ENCODE measurements at places on chromosomes 16 and 17.
A peak's percentile ranks its signal among the peaks of the same experiment; 100 is the strongest.

GRCh38 chr16:73735018-73735417, 561.6 kb upstream of the PSMD7 start:
- no peak for DNase-seq

DNA sequence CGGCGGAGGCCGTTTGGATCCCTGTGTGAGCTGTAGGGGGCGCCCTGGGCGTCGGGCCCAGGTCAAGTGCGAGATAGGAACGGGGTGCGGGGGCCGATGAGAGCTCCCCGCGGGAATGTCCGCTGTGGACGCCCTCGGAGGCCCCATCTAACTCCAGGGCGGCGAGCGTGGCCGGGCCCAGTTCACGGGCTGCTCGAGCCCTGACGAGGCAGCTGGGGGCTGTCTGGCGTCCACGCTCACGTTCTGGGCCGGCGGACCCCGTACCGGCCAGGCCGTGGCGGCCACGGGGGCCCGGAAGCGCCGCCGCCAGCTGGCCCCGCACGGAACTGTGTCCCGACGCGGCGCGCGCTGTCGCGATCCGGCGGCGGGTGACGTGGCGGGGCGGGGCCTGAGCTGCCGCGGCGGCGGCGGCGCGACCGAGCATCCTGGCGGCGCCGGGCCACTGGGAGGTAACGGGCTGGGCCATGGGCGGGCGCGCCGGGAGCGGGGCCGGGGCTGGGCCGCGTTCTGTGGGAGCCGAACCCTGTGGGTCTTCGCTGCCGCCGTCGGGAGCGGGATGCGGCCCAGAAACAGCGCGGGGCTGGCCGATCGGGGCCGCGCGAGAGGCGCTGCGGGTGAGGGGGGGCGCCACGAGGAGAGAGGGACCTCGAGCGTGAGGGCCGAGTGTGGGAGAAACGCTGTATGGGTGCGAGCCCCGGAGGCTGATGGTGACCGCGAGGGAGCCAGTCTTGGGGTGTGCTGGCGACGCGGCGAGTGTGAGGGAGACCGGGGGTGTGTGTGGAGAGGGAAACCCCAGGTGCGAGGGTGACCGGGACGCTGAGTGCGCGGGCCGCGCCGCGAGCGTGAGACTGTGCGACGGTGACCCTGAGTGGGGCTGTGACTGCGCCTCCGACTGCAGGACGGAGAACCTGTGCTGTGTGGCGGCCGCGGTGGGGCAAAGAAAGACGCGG, at the start of gene SLC7A6:
Gene SLC7A6, plus strand, starts transcription at position 399 of the 950 bp plus-strand sequence. CDS start 10,201 bp downstream, outside the sequence.
- DNase-seq: peak; percentile 86

DNA sequence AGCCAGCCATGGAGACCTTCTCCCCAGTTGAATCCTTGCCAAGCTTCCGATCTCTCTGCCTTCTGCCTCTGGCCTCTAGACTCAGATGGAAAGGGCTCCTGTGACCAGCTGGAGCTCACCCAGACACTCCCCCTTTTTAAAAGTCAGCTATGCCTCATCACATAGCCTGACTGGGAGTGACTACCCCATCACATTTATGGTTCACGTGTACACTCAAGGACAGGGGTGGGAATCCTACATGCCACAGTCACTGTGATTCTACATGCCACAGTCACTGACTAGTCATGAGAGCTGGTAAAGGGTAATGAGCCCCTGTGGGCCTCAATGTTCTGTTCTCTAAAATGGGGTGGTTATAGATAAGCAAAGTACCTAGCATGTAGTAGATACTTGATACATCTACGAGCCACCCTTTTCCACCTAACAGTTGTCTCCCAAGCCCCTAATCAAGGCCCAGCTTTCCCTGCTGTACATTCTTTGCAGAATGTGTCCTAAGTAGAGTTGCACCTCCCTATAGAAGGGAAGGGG, 85.1 kb downstream of the RGS9 start:
- no peak for DNase-seq

- no peak for DNase-seq
These were observed 51.3 kb upstream of the TAC4 start for GRCh38 chr17:49899191-49899485.

DNA sequence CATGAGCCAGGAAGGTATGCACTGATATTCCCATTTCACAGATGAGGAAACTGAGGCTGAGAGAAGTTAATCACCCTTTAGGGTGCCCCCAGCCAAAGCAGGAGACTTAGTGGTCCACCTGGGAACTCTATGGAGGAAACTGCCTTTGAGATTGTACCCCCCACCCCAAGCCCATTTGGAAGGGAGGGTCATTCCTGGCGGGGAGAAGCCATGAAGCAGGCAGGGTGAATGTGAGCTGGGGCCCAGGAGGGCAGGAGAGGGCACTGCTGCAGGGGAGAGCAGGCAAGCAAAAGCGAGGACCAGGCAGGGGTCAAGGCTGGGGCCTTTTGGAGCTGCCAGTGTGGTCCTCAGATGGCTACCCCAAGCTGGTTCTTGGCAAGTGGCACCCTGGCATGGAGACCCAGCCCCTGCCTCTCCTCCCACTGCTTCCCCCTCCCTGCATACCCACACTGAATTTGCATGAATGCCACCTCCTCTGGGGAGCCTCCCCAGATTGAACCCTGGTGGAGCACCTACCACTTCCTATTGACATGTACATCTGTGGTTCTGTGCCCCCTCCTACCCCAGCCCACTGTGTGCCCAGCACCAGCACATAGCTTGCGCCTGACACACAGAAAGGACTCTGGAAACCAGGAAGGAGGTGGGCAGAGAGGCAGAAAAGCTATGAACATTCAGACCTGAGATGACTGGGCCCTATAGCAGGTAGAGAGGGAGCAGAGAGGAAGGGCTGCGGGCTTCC, 965 bp upstream of the TMC6 start:
- DNase-seq: no peak

DNA sequence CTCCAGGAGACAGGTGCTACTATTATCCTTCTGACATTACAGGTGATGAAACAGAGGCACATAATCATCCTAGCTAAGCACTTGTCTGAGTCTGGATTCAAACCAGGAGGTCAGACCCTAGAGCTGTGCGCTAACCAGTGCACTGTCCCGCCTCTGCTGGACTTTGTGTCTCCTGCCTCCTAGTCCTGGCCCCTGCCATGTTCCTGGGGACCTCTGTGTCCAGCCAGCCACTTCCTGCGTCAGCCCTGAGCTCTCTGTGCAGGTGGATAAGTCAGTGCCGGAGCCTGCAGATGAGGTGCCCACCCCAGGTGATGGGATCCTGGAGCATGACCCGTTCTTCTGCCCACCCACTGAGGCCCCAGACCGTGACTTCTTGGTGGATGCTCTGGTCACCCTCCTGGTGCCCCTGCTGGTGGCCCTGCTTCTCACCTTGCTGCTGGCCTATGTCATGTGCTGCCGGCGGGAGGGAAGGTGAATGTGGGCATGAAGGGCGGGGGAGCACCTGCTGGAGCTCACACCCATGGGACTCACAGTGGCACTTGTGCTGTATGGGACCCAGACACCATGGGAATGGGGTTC, 4.2 kb downstream of the SGCA start:
- no peak for DNase-seq

DNA sequence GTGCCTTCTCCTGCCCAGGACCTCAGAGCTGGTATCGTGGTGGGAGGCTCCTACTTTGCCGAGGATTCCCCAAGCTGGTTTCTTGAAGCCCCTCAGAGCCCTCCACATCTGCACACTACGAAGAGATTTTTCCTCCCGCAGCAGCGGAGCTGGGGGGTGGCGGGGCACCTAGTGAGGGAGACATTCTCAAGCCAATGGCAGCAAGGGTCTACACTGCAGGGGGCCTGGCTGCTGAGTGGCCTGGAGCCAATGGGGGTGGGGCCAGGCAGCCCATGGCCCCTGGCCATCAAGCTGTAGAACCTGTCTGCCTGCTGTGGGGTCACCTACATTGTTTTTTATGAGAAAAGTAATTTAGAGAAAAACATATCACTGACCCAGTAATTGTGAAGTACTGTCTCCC, 5.0 kb downstream of the SLC26A11 start:
- no peak for DNase-seq

DNA sequence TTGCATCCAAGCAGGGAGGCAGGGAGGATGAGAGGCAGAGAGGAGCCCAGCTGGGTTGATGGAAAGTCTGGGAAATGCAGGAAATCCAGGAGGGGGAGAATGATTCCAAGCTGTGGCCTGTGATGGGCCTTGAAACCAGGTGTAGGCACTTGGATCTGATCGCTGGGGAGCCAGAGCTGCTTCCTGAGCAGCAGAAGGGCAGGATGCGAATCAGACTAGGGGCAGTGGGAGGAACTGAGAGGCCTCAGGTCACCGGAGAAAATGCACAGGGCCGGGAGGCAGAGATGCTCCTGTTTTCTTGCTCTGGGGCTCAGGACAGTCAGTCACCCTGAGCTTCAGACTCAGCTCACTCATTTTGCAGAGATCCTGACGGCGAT, 29.6 kb upstream of the MEOX1 start:
- no peak for DNase-seq

GRCh38 chr16:12095275-12096156, 119.0 kb downstream of the SNX29 start:
- DNase-seq: peak; percentile 65

- no peak for DNase-seq
These were observed 14.6 kb upstream of the CSNK1D start for GRCh38 chr17:82287868-82288801.

DNA sequence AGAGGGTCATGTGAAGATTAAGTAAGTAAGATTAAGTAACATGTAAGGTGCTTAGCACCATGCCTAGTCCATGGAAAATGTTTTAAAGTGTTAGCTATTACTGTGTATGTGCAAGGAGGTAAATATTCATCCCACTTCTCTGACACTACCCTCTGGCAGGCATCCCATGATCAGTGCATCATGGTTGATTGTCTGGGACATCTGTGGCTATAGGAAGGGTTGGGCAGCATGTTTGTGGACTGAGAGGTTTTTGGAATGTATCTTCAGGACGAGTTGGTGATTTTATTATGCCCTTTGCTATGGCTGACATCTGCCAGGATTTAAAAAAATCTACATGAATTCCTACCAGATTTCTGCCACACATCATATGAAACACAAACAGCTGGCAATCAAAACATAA, 6.5 kb upstream of the TAOK1 start:
- DNase-seq: no peak

GRCh38 chr17:44988044-44988942, 20.2 kb upstream of the C1QL1 start:
- no peak for DNase-seq

GRCh38 chr16:19175492-19176262, 7.6 kb downstream of the SYT17 start:
- no peak for DNase-seq

- no peak for DNase-seq
These were observed at the start of gene IRX3 for GRCh38 chr16:54286366-54287130. Gene IRX3 (minus strand): TSS chr16:54286787. CDS start chr16:54286050, 737 bp downstream.

GRCh38 chr17:63696381-63696961, 3.5 kb downstream of the LIMD2 start:
- no peak for DNase-seq

DNA sequence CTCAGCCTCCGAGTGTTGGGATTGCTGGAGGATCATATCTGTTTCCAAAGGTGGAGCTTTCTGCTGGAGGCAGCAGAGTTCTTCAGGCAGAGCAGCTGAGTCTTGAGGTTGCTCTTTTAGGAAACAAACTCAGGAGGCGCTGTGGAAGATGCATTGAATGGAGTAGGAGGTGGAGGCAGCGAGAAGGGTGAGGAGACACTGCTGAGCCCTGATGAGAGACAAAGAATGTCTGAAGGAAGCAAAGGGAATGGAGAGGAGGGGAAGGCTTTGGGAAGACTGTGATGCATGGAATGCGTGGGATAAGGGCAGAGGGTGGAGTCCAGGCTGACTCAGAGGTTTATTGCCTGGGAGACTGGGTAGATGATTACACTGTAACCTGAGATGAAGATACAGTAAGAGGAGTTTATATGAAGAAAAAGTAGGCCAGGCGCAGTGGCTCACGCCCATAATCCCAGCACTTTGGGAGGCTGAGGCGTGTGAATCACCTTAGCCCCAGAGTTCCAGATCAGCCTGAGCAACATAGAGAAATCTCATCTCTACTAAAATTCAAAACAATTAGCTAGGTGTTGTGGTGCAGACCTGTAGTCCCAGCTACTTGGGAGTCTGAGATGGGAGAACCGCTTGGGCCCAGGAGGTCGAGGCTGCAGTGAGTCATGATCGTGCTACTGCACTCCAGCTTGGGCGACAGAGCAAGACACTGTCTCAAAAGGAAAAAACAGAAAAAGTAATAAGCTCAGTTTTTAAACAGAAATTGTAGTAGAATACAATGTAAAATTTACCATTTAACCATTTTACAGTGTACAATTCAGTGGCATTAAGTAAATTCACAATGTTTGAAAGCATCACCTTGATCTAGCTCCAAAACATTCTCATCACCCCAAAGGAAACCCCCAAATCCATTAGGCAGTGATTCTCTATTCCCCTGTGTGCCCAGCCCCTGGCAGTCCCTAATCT, 17.8 kb upstream of the TMEM219 start:
- DNase-seq: no peak

- no peak for DNase-seq
These were observed 2.7 kb downstream of the NUFIP2 start for GRCh38 chr17:29291163-29291752.

DNA sequence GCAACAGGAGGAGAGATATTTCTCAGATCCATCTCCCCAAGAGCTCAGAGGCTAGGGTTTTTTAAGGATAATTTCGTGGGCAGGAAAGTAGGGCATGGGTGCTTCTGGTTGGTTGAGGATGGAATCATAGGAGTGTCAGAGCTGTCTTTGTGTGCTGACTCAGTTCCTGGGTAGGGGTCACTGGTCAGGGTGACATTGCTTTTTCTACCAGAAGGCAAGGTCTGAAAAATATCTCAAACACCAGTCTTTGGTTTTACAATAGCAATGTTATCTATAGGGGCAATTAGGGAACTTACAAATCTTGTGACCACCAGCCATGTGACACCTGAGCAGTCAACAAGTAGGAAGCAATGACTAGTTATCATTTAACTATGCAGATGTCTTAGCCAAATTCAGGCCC, 82.9 kb upstream of the DYNLRB2 start:
- DNase-seq: no peak

DNA sequence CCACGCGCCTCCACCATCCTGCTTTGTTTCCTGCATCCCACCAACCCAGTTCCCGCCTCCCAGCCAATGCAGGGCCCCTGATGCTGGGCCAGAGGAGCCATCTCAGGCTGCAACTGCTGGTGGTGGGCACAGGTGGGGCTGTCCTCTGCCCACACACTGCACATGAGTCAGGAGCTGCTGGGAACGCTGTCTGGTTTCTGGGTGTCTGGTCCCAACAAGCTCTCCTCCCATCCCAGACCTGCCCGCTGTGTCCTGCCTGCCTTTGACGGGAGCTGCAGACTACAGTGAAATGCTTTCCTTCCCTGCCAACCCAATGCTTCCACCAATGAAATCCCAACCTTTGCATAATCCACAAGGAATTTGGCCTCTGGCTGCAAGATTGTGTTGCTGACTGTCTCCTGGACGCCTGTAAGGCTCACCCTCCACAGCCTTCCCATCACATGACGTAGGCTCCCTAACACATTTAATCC, 98.9 kb downstream of the N4BP1 start:
- no peak for DNase-seq

DNA sequence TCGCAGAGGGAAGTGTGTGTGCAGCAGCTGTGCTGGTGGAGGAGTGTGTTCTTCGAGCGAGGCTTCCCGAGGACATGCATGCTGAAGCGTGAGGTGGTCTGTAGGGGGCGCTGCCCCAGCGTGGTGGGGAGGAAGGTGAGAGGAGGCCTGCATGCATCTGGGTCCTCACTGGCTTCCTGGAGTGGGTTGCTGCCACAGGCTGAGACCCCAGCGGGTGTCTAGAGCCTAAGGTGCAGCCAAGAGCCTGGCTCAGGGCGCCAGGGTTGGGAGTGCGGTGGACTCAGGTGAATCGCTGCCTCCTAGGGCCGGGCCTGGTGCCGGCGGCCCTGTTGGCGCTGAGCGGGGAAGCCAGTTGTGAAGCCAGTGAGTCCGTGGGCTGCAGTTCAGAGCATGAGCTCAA, 7.5 kb upstream of the HSD3B7 start:
- DNase-seq: peak; percentile 27

GRCh38 chr17:27384726-27385125, 71.5 kb upstream of the KSR1 start:
- DNase-seq: no peak

- no peak for DNase-seq
These were observed 164.1 kb downstream of the CMIP start for GRCh38 chr16:81608523-81609209.
